ENCODE measurements at places on chromosomes 5 and 9.

DNA sequence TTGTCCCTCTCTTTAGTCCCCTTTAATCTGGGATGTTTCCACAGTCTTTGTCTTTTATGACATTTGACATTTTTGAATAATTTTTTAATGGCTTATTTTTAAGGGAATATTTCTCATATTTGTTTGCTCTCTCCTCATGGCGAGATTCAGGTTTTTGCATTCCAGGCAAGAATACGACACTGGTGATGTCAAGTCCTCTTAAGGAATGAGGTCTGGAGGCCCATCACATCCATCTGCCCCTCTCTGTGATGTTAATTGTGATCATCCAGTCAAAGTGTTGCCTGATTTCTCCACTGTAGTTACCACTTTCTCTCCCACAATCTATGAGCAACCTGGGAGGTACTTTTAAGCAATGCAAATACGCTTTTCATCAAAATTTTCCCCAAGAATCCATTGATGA is 193.2 kb downstream of the MAST4 start:
- DNase-seq, result no peak

GRCh38 chr5:139657363-139658321 is 9.5 kb downstream of the CXXC5 start:
- no peak for DNase-seq

DNA sequence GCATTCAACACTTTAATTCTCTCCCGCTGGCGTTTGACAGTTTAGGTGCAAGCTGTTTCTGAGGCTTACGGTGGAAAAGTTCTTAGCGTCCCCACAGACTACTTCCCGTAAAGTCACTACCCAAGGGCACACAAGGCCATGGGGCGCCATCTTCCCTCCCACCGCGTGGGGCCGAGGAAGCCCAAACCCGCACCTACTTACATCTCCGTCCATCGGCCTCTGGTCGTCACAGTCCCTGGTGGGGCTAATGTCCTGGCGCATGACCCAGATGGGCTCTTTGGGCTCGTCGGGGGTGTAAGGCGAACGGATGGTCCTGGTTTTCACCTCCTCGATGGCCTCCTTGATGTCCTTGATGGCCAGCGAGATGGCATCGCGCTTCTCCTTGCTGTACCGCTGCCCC is 156.4 kb downstream of the APBA1 start:
- DNase-seq, result no peak

DNA sequence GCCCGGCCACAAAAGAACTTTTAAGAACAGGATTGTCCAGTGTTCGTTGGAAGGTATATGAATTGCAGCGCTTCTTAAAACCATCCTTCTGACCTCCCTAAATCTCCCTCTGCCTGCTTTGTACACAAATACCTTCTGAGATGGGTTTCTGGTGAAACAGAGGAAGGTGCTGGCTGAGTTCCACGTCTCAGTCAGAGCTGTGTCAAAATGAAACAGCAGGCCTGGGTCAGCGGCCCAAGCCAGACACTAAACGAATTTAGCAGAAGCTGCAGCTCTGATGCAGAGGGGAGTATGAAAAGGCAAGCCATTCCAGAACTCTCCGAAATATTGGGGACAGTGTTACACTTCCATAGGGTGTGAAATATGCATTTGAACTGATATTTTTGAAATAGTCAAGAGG is 37.8 kb upstream of the CRB2 start:
- DNase-seq, result no peak

DNA sequence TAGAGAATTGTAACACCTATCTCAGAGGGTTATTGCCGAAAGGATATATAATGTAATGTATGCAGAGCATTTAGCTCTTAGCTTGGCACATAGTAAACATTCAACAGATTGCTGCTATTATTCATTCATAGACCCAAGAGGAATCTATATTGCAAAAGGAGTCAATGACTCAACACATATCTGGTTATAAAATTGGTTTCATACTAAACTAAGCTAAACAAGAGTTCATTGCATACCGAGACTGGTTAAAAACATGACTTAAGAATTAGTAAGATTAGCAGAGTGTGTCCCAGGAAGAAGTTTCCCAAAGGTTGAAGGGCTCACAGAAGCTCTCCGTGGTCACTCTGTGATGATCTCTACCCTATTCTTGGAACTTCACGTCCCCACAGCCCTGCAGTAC is 339.6 kb upstream of the CCNH start:
- no peak for DNase-seq

DNA sequence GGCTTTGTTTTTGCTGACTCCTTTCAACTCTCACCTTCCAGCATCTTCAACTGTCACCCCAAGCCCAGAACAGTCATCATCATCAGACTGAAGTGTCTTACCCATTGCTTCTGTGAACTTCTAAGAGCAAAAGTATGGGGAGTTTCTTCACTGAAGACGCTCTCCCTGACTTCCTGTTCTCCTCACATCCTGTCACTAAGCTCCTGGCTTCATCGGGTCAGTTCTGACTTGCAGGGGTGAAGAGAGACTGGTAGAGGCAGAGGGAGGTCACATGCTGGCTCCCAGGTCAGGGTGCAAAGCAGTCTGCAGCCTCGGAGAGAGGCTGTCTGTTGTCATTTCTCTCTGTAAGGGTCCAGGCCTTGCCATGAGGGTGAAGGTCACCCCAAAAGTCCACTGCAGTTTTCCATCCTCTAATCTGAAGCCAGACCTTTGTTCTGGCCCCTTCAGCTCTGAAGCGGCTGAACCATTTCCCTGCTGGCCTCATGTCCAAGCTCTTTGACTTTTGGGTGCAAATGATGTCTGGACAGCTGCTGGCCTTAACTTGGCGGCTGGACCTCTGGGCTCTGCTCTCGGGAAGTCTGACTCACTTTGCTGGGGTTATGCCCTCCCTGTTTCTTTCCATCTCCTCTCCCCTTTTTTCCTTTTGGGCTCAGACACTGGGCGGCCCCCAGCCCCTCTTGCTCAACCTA is 305.0 kb downstream of the RAB3C start:
- no peak for DNase-seq

DNA sequence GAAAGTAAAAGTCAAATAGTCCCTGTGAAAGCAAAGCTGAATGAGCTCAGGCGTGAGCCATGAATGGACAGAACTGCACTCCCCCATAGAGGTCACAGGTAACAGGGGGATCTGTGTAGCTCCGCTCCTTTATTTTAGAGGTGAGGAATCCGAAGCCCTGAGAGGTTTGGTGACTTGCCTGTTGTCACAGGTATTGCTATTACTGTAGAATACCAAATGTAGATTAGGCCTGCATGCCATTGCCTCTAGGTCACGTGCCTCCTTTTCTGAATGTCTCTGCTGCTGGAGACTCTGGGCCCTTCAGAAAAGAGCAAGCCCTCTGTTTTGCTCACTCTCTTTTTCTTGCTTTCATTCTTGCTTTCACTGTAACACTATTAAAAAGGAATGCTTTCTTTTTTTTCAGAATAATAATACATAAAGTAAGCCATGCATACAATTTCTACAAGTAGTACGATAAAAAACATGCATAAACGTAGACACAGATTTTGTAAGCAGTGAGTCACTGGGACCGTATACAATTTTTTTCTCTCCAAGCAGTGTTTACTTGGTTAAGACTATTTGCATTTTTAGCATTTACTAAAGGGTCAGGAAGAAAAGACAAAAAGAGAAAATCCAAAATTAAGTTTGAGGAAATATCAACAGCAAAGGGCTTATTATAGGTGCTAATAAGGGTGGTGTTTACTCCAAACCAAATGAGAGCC is 568.7 kb upstream of the ADAMTS16 start:
- DNase-seq, result no peak

DNA sequence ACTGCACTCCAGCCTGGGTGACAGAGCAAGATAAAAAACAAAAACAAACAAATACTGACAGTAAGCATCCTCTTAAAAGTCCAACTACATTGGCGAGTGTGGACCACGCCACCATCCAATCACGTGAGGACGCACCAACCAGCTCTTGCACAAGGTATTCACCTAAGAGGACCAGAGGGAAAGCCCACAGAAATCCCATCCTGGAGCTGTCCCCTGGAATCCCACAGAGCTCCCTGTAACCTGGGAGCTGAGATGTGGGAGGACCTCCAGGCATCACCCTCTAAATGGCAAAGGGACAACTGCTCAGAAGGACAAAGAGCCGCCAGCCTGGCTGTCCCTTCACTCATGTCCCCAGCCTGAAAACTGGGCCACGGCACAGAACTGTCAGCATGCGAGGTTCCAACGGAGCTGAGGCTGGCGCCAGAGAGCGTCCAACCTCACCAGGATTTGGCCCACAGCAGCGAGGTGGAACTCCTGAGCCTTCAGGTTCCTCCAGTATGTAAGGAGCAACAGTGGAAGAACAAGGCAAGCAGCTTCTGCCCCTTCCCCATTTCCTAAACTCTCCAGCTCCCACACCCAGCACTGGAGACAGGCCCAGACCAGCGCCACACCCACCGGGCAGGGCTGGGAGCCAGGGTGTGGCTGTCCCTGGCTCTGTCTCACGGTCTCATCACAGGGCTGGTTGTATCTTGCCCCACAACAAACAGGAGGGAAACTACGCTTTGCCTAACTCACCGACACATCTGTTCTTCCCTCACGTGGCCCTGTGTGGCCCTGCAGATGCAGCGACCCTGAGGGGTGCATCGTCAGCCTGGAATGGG is 15.2 kb downstream of the IPPK start:
- no peak for DNase-seq

DNA sequence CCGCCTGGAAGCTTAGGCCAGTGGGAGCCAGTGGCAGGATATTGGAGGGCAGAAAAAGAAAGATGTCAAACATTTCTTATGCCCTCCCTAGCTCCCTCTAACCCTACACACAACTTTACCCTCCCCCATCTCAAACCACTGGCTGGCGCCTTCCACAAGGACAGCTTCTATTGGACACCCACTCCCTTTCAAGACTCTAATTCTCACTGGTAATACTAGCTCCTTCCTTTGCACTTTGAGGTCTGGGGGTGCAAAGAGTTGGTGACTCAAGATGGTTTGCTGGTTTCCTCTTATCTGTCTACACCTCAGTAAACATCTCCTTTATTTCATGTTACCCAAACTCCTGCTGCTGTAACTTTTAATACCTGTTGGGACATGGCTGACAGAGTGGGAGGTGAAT is 11.6 kb upstream of the ITGA1 start:
- DNase-seq, result no peak

- DNase-seq, result no peak
Observed at GRCh38 chr9:73116031-73116430, 35.6 kb upstream of the ANXA1 start.

- DNase-seq, result peak; percentile 1
Observed at GRCh38 chr5:40904205-40904993, 4.9 kb upstream of the C7 start.

DNA sequence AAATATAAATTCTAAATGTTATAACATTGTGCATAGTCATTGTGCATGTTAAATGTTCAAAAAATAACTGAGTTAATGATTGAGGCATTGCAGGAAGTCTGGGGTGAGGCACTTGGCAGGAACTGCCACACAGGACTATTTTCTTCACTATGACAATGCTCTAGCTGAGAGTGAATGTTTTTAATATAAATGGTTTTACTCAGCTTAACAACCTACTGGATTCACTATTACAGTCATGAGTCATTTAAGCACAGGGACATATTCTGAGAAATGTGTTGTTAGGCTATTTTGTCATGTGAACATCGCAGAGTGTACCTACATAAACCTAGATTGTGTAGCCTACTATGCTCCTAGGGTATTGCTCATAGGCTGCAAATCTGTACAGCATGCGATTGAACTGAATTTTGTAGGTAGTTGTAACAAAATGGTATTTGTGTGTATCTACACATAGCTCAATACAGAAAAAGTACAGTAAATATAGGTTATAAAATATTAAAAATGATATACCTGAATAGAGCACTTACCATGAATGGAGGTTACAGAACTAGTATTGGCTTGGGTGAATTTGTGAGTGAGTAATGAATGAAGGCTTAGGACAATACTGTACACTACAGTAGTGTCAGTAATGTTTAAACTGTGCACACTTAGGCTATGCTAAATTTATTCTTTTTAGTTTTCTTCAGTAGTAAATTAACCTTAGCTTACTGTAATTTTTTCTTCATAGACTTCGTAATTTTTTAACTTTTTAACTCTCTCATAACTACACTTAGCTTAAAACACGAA is 346.1 kb upstream of the PTGER4 start:
- DNase-seq, result no peak

GRCh38 chr9:116605060-116605459 is 82.0 kb upstream of the TRIM32 start:
- DNase-seq, result no peak

GRCh38 chr9:108149326-108149725 is 659.8 kb upstream of the KLF4 start:
- DNase-seq, result no peak

- DNase-seq, result no peak
Observed at GRCh38 chr5:92337772-92338234, 954.7 kb upstream of the ARRDC3 start.

GRCh38 chr5:8949908-8950307 is 596.0 kb downstream of the SEMA5A start:
- no peak for DNase-seq

GRCh38 chr5:72510610-72511181 is 3.5 kb upstream of the ZNF366 start:
- no peak for DNase-seq

DNA sequence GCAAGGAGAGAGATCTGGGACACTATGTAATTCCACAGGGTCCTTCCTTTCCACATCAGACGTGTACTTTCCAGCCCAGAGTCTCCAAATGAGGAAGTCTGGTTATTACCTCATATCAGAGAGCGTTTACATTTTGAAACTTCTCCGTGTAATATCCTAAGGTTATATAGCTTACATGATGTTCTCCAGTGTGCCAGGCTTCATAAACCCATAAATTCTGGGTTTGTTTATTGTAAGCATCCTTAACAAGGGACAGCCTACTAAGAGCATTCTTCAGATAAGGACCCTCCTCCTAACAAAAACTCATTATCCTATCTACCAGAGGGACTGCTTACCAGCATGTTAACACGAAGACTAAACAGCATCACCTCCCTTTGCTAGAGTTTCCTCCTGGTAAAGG is 17.9 kb downstream of the SRFBP1 start:
- no peak for DNase-seq

- DNase-seq, result no peak
Observed at GRCh38 chr9:98745470-98745869, 36.7 kb upstream of the GABBR2 start.

GRCh38 chr9:100653643-100654334 is 75.9 kb downstream of the CAVIN4 start:
- no peak for DNase-seq

DNA sequence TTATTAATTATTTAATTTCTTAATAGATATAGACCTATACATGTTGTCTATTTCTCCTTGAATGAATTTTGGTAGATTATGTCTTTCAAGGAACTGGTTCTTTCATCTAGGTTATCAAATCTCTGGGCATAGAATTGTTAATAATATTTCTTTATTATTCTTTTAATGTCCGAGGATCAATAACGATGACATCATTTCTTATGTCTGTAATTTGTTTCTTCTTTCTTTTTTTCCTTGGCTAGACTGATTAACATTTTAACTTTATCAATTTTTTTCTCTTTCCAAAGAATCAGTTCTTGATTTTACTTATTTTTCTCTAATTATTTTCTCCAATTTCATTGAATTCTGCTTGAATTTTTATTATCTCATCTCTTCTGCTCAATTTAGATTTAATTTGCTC is 156.0 kb downstream of the ISL1 start:
- DNase-seq, result no peak

DNA sequence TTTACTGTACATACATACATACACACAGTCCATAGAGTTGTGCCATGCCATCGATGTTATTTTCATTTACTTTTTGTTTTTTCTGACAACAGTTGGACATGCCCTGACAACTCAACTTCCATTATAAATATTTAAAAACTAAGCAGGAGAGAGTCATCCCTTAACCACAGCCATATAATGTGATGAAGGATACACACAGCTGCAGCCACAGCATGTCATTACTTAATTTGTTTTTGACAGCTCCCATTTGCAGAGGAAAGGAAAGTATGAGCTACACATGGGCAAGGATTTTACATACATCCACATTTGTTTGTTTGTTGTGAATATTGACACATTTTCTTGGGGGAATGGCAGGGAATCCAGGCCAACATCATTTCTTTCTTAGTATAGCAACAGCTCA is 91.5 kb upstream of the TUT7 start:
- no peak for DNase-seq
